ENCODE measurements at places on chromosomes 12 and 14. TPM values are rescaled to one million over a fixed set of nuclear protein-coding genes. Genes with fewer than 3 reads are reported as not detected.
A peak's percentile ranks its signal among the peaks of the same experiment; 100 is the strongest.

Gene SLC17A8
- total RNA-seq = not detected

Gene RNF31
- 38.8 TPM for total RNA-seq

Gene CCT2
- 142 TPM for total RNA-seq

Gene FBRSL1
- total RNA-seq = 41.1 TPM

Gene NANOG
- total RNA-seq = not detected

Gene DDN
- 0.10 TPM for total RNA-seq

Gene HCAR1
- not detected for total RNA-seq

Gene CDC42BPB
- 113 TPM for total RNA-seq

Gene TMEM132D
- total RNA-seq = 1.4 TPM

Gene CRACR2A
- 0.82 TPM for total RNA-seq

Gene CD27
- not detected for total RNA-seq

Gene SARNP
- 58.7 TPM for total RNA-seq

DNA sequence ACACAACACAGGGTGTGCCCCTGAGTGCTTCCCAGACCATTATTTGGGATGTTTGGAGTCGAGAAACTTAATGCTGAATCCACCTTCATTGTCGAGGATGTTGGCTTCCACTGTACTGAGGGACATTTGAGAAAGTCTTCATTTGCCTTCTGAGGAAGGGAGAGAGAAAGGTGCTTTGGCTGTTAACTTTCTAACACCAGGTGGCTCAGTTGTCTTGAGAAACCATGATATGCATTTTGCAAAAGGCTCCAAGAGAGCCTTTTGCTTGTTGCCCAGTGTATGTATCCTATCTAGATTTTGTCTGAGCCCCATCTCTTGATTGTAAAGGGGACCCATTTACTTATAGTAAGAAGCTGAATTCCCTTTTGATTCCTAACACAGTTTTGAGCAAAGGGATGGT is 28.6 kb upstream of the NRXN3 start:
- no peaks in the 10 kb centered on the region for H3K27me3 ChIP-seq
- no peaks in the 10 kb centered on the region for H3K4me1 ChIP-seq
- DNase-seq = no peak

GRCh38 chr14:36097356-36097755 is 79.2 kb downstream of the PTCSC3 start:
- H3K27ac ChIP-seq = no peak overlapping the region
- DNase-seq = no peak

DNA sequence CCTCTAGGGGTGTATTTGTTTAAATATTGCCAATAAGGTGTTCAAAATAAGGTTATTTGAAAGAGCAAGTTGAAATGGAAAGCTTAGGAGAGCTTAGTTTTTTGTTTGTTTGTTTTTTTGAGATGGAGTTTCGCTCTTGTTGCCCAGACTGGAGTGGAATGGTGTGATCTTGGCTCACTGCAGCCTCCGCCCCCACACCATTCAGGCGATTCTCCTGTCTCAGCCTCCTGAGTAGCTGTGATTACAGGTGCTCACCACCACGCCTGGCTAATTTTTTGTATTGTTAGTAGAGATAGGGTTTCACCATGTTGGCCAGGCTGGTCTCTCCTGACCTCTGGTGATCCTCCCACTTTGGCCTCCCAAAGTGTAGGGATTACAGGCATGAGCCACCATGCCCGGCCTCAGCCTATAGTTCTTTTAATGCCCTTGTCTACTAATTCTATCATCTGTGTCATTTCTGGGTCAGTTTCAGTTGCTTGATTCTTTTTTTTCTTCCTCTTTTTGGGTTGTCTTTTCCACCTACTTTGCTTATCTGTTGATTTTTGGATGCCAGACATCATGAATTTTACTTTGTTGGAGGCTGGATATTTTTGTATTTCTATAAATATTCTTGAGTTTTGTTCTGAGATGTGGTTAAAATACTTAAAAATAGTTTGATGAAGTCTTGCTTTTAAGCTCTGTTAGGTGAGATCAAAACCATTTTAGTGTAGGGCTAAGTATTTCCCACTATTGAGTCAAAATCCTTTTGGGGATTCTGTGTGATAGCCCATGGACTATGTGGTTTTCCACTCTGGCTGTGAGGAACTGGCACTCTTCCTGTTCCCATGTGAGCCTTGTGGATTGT is 18.7 kb downstream of the RCOR1 start:
- no peak overlapping the region for H3K4me3 ChIP-seq
- H3K4me1 ChIP-seq = peaks cover 9% of the 10 kb centered on the region
- H3K27ac ChIP-seq = no peak overlapping the region
- no peaks in the 10 kb centered on the region for H3K36me3 ChIP-seq

- peaks cover 13% of the 10 kb centered on the region for H3K36me3 ChIP-seq
- no peak overlapping the region for H3K27ac ChIP-seq
- peaks cover 9% of the 10 kb centered on the region for H3K4me1 ChIP-seq
- no peaks in the 10 kb centered on the region for H3K27me3 ChIP-seq
- DNase-seq = no peak
These were observed 86.5 kb downstream of the ATP2B1 start for GRCh38 chr12:89622115-89622514.

DNA sequence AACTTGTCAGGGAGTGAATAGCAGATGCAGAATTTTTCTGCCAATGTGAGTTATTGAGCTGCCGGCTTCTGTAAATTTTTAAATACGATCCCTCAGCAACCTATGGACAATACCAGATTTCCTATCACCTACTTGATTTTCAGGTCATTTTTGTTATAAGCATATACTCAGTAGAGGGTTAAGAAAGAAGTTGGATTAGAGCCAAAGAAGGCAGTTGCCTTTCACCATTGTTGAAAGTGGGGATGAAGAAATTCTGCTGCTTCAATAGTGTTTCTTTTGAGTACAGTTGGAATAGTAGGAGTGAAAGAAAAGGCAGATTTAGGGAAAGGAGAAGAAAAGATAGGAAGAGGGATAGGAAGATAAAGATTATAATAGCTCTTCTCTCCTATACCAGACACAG is 197.1 kb downstream of the ATP23 start:
- H3K27ac ChIP-seq = no peak overlapping the region
- H3K4me1 ChIP-seq = no peaks in the 10 kb centered on the region
- peaks cover 9% of the 10 kb centered on the region for H3K27me3 ChIP-seq

- no peak for DNase-seq
- H3K36me3 ChIP-seq = peaks cover 3% of the 10 kb centered on the region
- H3K4me1 ChIP-seq = peaks cover 51% of the 10 kb centered on the region
- peak overlapping the region; percentile 10 for H3K4me3 ChIP-seq
- H3K27ac ChIP-seq = peak overlapping the region; percentile 94
- H3K27me3 ChIP-seq = no peaks in the 10 kb centered on the region
These were observed 26.5 kb downstream of the TCTN1 start for GRCh38 chr12:110640275-110641025.

DNA sequence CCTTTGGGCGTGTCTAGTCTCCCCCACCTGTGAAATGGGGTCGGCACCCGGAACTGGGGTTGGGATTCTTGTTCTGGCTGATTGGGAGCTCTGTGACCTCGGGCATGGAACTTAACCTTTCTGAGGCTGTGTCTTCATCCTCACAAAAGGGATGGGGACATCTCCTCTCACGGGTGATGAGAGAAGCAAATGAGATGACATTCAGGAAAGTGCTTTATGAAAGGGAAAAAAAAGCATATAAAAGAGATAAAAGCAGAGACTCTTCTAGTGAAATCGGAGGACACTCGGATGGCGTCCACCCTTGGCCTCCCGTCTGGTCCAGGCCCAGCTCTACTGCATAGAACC is 98.9 kb downstream of the LRRC74A start:
- peaks cover 79% of the 10 kb centered on the region for H3K4me1 ChIP-seq
- H3K27ac ChIP-seq = no peak overlapping the region
- DNase-seq = no peak

GRCh38 chr14:32417956-32418552 is 89.0 kb downstream of the AKAP6 start:
- DNase-seq = no peak
- no peaks in the 10 kb centered on the region for H3K36me3 ChIP-seq
- H3K4me3 ChIP-seq = no peak overlapping the region

DNA sequence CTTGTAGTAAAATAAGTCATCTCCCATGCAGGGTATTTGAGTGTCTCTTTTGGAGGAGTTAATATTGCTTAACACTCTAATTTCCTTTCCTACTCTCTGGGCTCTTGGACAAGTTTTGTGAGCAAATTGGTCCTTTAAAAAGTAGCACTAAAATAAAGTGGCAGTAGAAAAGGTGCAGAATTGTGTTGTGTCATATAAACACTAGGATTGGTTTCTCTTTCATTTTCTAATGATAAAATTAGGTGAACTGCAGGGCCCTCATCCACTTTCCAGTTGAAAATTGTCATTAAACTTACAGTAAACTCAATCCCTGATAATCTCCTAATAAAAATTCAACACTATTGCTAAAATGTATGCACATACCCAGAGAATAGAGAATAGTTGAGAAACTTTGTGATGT is 42.6 kb upstream of the REP15 start:
- H3K27me3 ChIP-seq = no peaks in the 10 kb centered on the region
- no peak overlapping the region for H3K27ac ChIP-seq
- no peak for DNase-seq
- peaks cover 2% of the 10 kb centered on the region for H3K4me1 ChIP-seq
- H3K36me3 ChIP-seq = peaks cover 11% of the 10 kb centered on the region

DNA sequence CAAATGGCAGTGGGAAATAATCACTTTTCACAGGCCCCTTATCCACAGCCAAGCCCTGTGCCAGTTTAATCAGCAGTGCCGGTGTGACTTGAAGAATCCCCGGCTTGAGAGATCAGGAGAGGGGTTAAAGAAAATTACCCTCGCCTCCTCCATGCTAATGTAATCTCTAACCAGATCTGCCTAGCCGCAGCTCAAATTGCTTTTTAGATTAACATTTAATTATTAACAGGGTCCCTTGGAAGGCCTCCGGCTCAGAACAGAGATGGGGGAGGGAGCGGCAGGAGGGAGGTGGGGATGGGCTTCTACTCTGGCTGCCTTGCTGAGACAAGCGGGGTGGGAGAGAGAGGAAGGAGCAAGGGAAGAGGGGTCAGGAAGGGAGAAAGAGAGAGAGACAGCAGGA is 24.0 kb downstream of the FAM222A start:
- peaks cover 10% of the 10 kb centered on the region for H3K27me3 ChIP-seq
- H3K4me1 ChIP-seq = peaks cover 14% of the 10 kb centered on the region
- no peaks in the 10 kb centered on the region for H3K36me3 ChIP-seq
- H3K4me3 ChIP-seq = no peak overlapping the region
- DNase-seq = peak; percentile 17

GRCh38 chr14:104486222-104486923 is 93.2 kb upstream of the C14orf180 start:
- no peak for DNase-seq
- H3K36me3 ChIP-seq = no peaks in the 10 kb centered on the region
- H3K27me3 ChIP-seq = peaks cover 28% of the 10 kb centered on the region
- no peaks in the 10 kb centered on the region for H3K4me1 ChIP-seq

- no peaks in the 10 kb centered on the region for H3K27me3 ChIP-seq
- no peak overlapping the region for H3K4me3 ChIP-seq
- peak; percentile 29 for DNase-seq
- no peaks in the 10 kb centered on the region for H3K36me3 ChIP-seq
These were observed 35.7 kb upstream of the EML1 start for GRCh38 chr14:99757331-99758070.

- H3K36me3 ChIP-seq = peaks cover 2% of the 10 kb centered on the region
- peak overlapping the region; percentile 83 for H3K27ac ChIP-seq
- DNase-seq = no peak
- no peak overlapping the region for H3K4me3 ChIP-seq
These were observed 13.8 kb downstream of the PRPF40B start for GRCh38 chr12:49636979-49637755.

DNA sequence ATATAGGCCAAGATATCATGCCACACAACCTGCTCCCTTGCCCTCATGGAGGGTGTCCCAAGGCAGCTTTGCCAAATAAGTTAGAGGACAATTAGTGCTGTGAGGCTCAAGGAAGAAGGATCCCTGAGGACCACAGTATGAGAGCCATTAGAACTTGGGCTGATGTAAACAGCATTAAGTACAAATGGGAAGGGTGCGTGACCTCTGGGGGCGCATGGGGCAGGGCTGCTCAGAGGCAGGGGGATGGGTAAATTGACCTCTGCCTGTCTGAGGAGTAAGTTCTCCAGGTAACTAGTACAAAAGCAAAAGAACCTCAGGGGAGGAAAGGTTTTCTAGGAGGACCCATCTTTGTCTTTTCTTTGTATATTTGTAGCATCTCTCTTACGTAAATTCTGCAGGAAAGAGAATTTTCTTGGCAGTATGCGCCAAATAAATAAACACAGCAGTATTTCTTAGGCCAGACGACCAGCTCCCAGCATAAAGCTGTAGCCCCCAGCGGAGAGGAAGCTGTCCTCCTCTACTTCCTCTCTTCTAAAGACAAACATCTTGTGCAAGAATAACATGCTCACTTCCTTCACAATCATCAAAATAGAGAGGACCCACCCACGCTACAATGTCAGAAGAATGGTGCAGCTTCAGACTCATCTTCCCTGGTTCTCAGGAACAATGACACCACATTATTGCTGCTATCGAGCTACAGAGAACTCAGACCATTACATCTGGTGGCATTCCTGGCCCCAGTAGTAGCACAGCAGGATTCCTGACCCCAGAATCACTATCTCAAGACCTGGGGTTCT is 16.4 kb upstream of the VWF start:
- H3K4me3 ChIP-seq = no peak overlapping the region
- peaks cover 5% of the 10 kb centered on the region for H3K4me1 ChIP-seq
- no peaks in the 10 kb centered on the region for H3K36me3 ChIP-seq

DNA sequence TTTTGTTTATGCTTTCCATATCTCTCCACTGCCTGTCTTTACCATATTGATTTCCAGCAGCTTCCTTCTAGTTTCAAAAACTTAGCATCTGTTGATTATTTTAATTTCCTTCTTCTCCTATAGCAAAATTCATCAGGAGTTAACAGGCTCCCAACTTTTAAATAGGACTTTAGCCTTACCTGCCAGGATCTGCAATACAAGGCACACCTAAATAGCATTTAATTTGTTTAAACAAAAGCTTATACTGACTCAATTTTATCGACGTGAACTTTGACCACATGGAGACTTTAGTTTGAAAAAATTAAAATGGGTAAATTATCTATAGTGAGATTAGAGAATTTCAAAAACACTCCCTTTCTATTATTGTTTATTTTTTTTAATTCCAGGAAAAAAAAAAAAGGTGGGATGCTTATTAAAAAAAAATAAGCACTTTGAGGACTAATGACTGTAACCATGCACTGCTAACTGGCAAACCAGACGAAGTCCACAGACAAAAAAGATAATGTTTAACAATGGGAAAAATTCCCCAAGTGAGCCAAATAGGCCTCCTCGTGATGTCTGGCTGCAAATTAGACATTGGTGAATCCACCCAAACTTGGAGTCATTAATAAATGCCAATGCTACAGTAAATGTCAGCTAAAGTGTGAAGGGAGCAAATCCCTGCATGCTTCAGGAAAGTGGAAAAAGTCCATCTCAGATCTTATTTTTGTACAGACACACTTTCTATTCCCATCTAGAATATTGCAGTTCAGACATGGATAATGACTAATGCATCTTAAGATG is 40.7 kb downstream of the RMST start:
- no peak overlapping the region for H3K4me3 ChIP-seq
- H3K4me1 ChIP-seq = no peaks in the 10 kb centered on the region
- no peaks in the 10 kb centered on the region for H3K27me3 ChIP-seq
- no peak for DNase-seq
- no peak overlapping the region for H3K27ac ChIP-seq

GRCh38 chr12:100564090-100564489 is 9.4 kb upstream of the GAS2L3 start:
- peaks cover 6% of the 10 kb centered on the region for H3K4me1 ChIP-seq
- peaks cover 44% of the 10 kb centered on the region for H3K27me3 ChIP-seq
- no peak overlapping the region for H3K4me3 ChIP-seq
- DNase-seq = no peak
- H3K27ac ChIP-seq = no peak overlapping the region

Measured in chondrocyte (in vitro differentiated cells).